ENCODE measurements at places on chromosomes 13 and 19. TPM values are rescaled to one million over a fixed set of nuclear protein-coding genes. Genes with fewer than 3 reads are reported as not detected.

Gene FCGBP
- 0.76 TPM for total RNA-seq

Gene ZNF610
- 3.7 TPM for total RNA-seq

Gene TBC1D4
- total RNA-seq, result 24.4 TPM

Gene FAM83E
- 0.65 TPM for total RNA-seq

Gene ZNF229
- 13.3 TPM for total RNA-seq

Measured in articular chondrocyte of knee joint (primary cell).